ENCODE measurements at places on chromosomes 11 and 22.
A peak's percentile ranks its signal among the peaks of the same experiment; 100 is the strongest.

DNA sequence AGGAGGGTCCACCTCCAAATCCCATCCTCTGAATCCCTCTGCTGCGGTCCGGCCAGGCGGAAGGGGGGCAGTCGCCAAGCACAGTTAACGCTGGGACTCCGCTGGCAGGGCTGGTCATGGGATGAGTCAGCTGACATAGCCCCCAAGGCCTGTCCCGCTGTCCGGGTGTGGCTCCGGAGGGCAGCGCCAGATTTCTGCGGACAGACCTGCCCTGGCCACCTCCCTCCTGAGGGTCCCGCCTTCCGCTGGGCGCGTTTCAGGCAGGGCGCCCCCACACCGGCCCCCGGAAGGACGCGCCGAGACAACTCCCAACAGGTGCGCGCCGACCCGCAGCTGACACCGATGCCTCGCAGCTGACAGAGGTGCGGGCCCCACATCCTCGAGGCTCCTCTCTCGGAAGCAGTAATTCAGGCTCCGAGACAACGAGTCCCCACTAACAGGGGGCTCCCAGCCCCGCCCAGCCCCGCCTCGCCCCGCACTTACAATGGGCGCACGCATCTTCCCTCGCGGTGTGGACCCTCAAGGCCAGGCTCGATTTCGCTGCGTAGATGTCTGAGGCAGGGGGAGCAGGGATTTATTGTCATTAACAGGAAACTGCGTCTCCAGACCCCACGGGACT, 607 bp downstream of the PLAAT3 start:
- peak; percentile 18 for DNase-seq

DNA sequence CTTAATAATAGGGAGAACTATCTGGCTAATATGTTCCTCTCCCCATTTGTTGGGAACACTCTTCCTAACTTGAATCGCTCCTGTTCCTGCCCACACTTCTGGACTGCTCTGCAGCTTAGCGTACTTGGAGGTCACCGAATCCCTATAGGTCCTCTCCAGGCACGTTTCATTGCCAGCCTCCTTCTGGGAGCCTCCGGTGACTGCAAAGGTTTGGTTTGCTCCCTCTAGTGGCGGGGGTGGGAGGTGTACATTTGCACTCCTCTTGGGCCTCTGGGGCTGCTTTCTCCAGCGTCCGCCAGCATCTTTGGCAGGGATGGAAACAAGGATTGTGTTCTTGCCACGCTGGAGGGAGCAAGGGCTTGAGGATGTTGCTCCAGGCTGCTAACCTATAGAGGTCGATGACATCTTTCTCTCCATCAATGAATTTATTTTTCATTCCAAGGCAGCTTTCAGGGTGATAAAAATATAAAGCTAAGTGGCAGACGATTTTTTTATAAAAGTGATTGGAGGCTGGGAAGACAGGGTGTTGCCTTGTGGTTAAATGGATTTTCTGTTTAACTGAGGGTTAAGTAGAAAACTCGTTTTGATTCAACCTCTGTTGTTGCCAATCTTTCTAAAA, 48.7 kb downstream of the TSPAN18 start:
- no peak for DNase-seq

DNA sequence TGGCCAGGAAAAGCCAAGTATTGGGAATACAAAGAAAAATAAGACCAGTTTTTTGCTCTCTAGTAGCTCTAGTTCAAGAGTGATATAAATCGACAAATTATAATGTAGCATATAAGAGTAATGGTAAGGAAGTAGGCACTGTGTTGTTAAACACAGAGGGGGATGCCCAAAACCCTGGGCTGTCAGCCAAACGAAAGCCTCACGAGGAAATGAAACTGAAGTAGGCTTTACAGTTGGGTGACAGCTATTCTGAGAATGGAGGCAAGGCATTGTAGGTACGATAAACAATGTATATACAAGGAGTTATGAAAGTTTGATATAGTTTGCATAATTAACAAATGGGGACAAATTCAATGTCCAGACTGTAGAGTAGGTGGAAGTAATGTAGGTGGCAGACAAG, 176.4 kb downstream of the FAM181B start:
- DNase-seq: no peak

DNA sequence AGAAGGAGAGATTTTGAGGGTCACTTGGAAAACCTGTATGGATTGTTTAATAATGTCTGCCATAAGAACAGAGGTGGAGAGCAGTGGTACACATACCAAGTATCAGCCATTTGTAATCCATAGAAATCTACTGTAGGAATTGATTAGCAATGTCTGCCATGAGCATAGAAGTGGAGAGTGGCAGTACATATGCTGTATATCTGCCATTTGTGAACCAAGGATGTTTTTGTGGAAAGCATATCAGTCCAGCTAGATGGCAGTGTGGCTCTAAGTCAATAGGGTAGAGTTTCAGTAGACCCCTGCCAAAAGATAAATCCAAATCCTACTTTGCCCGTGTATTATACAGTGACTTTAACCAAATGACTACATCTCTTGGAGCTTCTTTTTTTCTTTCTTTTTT, 82.9 kb upstream of the SEZ6L start:
- no peak for DNase-seq

- DNase-seq: no peak
These were observed 35.0 kb downstream of the IL10RA start for GRCh38 chr11:118021146-118021545.

DNA sequence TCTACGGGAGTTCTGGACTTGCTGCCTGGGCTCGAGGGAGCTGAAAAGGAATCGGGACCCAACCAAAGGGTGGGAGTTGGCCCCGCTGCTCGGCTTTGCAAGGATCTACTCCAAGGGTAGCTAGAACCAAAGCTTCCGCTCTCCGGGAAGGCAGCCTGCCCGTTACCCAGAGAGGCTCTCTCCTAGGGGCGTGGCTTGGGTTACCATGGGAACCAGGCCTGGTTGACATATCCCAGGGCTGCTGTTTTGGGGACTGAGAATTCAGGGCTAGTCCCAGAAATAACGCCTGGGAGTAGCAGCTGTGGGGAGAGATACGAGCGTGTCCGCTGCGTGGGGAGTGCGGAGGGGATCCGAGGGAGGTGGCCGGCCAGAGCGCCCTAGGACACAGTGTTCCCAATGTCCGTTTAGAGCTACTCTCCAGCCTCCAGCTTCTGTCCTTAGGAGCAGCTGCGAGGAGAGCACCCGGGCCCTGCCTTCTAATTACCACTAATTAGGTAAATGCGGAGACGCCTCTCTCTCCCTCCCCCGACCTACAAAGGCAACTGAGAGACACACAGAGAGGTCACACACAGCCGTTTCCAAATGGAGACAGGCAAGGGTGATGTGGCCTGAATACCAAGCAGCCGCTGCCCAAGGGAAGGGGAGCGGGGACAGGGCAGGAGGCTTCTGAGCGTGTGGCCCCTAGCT, 141.6 kb upstream of the CADM1 start:
- no peak for DNase-seq

Data from cortex of kidney (tissue), 1 donor.